ENCODE measurements at places on chromosomes 16 and 17.

DNA sequence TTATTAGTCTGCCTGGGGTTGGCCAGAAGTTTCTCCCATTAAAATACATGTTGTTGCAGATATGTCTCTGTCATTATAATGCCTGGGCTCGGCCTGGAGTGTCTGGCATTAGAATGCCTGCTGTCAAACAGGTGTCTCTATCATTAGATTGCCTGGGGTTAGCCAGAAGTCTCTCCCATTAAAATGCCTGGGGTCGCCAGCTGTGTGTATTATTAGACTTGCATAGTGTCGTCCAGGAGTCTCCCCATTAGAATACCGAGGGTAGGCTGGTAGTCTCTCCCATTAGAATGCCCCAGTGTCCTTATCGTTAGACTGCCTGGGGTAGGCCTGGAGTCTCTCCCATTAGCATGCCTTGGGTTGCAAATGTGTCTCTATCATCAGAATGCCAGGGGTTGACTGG is 2270.8 kb downstream of the TP53TG3F start:
- no peak for DNase-seq

GRCh38 chr17:65794572-65794971 is 233.1 kb upstream of the AXIN2 start:
- no peak for DNase-seq

DNA sequence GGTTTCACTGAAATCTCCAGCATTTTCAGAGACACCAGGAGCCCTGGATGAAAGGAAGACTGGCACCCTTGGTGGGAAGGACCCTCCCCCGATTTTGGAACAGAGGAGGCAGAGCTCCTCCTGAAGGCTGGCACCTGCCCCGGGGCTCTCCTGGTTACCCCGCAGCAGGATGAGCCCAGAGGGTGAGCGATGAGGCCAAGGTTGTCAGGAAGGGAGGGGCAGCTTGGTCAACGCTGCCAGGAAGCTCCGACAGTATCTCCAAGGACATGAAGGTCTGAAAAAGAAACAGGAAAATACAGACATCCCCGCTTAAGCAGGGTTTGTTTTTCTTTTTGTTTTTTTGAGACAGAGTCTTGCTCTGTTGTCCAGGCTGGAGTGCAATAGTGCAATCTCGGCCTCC is 15.5 kb upstream of the ACSF3 start:
- DNase-seq, result no peak

DNA sequence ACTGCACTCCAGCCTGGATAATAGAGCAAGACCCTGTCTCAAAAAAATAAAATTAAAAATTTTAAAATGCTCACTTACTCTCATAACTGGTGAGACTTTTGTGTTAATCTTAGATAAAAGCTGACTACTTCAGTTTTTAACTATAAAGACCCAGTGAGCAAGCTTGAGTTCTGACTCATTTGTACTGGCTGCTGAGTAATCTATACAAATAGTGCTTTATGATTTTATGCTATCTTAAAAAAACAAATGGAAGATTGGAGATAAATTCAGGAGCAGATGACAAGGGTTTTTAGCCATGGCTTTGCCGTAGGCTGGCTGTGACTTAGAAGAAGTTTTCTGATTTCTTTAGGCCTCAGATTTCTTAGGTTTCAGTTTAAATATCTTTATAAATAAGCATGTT is 30.5 kb downstream of the SNTB2 start:
- no peak for DNase-seq

- no peak for DNase-seq
These were observed 220.5 kb upstream of the CDH11 start for GRCh38 chr16:65342231-65342866.

DNA sequence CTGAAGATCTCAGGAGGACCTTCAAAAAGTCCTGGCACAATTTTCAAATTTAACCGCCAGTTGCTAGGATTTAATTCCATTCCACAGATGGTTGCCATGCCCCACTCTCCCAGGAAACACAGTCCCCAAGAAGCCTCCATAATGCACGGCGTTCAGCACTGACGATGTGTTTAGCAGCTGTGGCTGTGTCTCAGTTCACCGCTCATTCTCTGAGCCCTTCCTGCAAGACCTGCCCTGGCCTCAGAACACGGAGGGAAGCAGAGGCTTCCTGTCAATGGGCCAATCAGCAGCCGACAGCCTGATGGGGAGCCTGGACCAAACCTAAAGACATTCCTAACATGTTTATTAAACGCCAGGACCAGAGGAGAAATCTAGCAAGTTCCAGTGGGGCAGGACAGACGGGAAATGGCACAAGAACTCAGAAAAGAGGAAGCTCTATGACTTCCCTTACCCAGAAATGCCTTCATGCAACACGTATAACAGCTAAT is 4.9 kb downstream of the MYLK3 start:
- DNase-seq, result no peak

GRCh38 chr17:40841246-40841645 is 18.8 kb upstream of the KRT10 start:
- DNase-seq, result no peak
